ENCODE measurements at places on chromosomes 4 and X. TPM values are rescaled to one million over a fixed set of nuclear protein-coding genes. Genes with fewer than 3 reads are reported as not detected.

The SGMS2 gene
- 135 TPM for total RNA-seq

The CENPI gene
- total RNA-seq, result 20.3 TPM

The CT45A1 gene
- total RNA-seq, result not detected

The MAOB gene
- under 0.01 TPM for total RNA-seq

The DTHD1 gene
- total RNA-seq, result not detected

The ERCC6L gene
- 5.6 TPM for total RNA-seq
